ENCODE measurements at places on chromosomes 1 and 21.
A peak's percentile ranks its signal among the peaks of the same experiment; 100 is the strongest.

GRCh38 chr1:161111527-161111926, 6.3 kb downstream of the PFDN2 start:
- DNase-seq: no peak

DNA sequence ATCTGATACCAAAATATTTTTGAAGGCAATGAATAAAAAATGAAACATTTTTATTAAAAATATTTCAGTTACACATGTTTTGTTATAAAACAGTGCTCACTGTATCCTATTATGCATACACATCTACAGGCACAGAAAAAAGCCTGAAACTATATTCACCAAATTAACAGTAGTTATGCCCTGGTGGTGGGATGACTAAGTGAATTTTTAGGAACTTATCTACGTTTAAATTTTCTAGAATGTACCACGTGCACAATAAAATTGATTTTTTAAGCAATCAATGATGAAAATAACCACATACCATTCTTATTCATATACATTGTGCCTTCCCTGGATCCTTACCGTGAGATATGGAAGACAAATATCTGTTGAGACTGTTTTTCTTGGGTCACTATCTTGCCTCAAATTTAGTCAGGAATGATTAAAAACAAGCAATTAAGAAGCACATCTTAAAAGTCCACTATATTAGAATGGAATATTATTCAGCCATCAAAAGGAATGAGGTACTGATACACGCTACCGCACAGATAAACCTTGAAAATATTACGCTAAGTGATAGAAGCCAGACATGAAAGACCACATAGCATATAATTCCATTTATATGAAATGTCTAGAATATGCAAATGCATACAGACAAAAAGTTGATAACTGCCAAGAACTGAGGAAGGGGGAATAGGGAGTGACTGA, 17.4 kb downstream of the TP53BP2 start:
- DNase-seq: no peak

DNA sequence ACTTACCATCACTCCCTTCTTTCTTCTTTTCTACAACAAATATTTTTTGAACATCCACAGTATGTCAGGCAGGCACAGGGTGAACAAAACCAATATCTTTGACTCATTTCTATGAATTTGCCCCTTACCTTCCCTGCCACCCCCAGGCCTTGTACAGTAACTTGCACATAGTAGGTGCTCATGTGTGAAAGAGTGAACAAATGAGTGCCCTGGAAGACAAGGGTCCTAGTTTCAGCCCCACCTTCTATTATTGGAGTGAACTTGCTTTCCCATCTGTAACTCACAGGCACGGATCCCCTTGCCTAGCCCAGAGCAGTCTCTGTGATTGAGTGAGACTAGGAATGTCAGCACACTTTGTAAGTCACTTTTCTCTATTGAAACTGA, 12.8 kb downstream of the ZDHHC18 start:
- no peak for DNase-seq

GRCh38 chr1:184199438-184200085, 148.0 kb downstream of the TSEN15 start:
- DNase-seq: no peak

GRCh38 chr1:213820362-213821149, 167.2 kb upstream of the PROX1 start:
- DNase-seq: no peak

DNA sequence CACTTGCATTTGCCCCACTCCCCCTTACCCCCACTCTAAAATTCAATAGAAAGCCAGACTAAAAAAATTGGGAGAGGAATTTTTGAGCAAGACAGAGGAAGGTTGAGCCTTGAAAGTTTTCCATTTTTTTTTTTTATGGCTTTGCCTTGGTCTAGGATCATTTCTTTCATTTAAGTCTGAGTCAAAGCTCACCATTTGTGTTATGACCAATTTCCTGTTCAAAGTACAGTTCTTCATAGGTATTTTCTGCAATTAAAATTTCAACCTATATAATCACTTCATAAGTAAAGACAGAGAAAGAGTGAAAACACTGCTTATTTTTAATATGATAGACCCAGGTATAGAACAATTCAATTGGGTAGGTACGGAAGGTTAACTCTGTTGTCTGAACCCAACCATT, 436.6 kb upstream of the ADGRL2 start:
- no peak for DNase-seq

- peak; percentile 84 for DNase-seq
These were observed 271.6 kb downstream of the TM2D1 start for GRCh38 chr1:61453111-61453961.

- DNase-seq: peak; percentile 93
These were observed at the start of gene ZC3H12A for GRCh38 chr1:37474046-37474696. Gene ZC3H12A (plus strand): TSS chr1:37474580. CDS start chr1:37475497, 917 bp downstream.

DNA sequence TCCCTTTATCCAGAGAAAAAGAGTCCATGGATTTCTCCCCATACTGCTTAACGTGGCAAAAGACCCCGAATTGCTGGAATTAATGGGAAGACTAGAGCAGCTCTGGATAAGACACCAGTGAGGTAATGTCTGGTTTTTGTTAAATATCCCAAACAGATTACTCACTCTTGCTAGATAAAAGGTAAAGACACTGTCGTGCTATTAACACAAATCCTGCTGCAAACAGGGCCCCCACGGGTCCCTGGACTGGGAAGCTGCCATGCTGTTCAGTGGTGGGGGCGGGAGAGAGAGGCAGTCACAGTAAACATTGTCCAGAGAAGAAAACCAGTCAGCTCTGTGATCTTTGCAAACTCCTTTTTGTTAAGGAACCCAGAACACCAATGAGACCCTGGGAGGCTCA, 15.2 kb upstream of the SRP9 start:
- DNase-seq: no peak

DNA sequence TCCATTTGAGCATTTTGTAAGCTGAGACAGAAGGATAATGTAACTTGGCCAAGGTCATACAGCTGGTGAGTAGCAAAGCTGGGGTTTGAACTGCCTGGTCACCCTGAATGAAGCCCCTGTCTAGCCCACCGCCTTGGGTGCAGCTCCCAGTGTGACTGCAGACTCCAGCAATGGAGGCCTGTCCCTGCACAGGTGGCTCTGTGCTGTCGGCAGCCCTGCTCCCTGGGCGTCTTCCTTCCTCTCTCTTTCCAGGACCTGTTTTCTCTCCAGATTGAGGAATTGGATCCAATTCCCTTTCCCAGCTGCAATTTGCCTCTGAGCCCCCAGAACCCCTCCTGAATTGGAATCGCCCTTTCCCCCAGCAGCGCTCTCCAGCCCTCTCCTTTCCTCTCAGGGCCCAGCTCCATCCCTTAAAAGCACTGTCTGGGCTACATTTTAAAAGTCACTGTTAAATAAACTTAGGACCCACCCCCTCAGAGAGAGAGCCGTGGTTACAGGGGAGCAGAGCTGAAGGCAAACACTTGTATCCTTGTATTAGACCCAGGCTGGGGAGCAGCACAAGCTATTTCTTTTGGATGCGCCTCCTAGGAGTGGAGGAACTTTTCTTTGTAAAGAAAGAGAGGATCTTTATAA, 161.4 kb upstream of the LMO4 start:
- no peak for DNase-seq

DNA sequence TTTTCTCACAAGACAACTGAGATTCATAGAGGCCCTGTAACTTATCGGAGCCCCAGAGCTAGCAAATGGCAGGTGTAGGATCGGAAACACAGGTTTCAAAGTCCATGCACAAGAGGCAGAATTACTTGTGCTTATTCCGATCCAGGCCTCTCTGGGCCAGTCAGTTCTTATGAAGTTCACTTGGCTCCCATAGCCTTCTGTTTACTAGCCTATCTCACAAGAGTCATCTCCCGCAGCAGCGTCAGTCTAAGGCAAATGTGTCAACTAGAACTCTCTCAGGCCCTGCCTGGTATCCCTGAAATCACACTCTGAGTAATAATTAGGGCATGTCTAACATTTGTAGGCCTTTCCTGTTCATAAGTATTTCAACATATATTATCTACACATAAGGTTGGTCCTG, 43.3 kb downstream of the PHC2 start:
- no peak for DNase-seq

All from activated CD4-positive, alpha-beta memory T cell treated with anti-CD3 and anti-CD28 coated beads for 36 hours (primary cell).